Ecto neural progenitor cell (in vitro differentiated cells): ENCODE measurements at places on chromosomes 4 and X.
A peak's percentile ranks its signal among the peaks of the same experiment; 100 is the strongest.

DNA sequence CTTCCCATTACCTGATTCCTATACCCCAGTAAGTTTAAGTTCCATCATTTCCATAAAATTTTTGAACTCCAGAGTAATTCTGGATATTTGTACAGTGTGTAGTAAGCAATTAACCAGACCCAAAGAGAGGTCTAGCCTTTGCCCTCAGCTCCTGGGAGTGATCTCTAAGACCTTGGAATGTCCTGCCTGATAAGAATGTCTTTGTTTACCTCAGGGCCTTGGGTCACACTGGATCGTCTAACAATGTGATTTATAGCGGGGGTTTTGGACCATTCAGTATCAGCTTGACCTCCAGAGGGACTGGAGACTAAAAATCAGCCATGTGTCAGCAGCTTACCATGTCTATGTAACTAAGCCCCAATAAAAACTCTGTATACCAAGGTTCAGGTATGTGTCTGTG, 330.9 kb upstream of the PPP1R2C start:
- no peak for DNase-seq

DNA sequence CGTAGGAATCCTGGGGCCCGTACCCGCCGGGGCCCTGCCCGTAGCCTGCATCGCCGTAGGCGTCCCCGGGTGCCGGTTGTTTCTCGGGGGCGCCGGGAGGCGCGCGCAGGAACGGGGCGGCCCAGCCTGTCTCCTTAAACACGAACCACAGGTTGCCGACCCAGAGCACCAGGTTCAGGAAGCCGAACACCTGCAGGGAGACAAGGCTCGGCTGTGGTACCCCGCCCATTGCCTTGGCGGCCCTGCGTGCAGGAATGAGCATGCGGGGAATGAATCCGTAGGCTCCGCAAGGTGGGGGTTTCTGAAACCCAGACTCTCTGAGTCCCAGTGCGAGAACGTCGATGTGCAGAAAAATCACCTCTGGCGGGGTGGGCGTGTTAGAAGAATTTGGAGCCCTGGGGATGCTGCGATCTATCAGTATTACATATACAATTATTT, 5.4 kb upstream of the PRICKLE3 start:
- DNase-seq, result no peak

DNA sequence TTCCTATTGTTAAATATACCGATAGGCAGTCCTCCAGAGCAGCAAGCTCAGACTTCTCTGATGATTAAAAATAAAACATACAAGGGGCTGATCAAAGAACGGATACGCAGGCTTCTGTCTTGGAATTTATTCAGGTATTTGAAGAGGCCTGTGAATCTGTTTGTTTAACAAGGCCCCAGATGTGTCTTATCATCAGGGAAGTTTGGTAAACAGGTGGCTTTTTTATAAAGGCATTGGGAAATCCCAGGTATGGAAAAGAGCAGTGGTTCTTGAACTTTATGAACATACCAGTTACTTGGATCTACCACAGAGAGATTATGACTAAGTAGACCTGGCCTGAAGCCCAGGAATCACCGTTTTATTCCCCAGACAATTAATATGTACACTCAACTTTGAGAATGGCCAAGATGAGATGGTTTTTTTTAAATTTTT, 47.9 kb downstream of the SOWAHB start:
- DNase-seq, result no peak

DNA sequence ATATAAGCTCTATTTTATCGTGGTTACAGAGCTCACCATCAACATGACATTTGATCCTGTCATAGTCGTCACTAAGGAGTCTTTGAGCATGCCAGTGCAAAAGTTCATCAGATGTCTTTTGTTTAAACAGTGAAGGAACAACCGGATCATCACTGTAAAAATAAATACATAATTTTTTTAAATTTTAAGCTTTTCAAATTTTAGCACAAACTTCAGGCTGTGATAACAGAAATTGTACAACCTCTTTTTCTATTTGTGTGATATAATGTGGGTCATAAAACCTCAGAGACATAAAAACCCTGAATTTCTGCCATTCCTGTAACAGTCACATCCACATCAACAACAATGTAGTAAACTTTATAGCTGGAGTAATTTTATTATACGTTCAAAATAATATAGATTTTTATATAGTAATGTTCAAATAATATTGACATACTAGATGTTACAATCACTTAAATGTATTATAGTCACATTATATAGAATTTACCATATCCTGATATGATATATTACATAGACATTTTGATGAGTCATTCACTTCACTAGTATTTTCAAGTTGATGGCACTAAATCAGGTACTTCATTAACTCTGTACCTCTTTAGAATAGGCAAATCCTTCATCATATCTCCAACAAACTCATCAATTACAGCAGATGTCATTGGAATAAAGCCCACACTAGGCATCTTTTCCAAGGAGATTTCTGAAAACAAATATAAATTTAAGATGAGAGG, 47.7 kb downstream of the DDX60L start:
- no peak for DNase-seq

DNA sequence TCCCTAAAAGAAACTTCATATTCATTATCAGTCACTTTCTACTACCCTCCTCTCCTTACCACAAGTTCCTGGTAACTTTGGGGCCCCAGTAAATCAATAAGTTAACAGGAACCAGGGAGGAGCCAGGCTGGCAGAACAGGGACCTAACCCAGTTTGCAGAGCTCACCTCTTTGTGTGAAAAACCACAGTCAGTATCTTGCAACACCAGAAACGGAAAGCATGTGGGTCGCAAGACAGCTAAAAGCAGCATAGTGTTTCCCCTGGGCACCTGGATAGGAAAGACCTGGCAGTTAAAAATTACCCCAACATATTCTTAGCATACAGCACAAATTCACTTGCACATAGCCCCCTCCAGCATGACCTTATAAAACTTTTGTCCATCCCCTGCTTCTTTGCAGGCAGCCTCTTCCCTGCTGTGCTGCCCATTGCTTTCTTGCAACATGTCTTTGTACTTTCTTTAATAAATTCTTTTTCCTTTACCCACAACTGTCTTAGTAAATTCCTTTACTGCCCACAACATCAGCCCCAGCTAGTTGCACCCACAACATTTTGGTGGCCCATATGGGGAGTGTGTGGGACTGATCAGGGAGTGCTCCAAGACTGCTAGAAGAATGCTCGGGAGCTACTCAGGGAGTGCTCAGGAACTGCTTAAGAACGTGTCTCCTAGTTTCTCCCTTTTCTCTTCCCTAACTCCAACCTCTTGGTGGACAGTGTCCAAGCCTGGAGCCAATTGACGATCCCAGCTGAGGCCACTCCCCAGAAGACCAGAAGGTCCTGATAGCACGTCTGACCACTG, 83.4 kb downstream of the MSN start:
- DNase-seq, result no peak

DNA sequence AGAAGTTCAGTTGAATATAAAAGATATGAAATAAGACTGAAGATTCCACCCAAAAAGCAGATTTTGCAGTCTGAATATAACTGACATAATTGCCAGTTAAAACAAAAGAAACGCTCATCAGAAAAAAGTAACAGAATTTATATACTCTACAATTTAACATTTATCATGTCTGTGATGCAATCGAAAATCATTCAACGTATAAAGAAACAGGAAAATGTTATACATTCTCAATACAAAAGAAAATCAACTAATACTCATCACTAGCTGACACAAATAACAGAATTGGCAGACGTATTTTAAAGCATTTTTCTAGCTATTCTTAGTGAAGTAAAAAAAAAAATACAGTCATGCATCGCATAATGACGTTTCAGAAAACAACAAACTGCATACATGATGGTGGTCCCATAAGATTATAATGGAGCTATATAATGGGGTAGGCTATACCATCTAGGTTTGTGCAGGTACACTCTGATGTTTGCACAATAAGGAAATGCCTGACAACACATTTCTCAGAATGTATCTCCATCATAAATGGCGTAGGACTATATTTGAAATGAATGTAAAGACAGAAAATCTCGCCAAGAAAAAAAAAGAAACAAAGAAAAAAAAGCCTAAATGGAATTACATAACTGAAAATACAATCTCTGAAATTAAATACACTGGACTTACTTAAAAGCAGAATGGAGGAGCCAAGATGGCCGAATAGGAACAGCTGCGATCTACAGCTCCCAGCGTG, 34.3 kb downstream of the OR13H1 start:
- DNase-seq, result no peak

- no peak for DNase-seq
Observed at GRCh38 chrX:149961572-149961971, 23.3 kb upstream of the EOLA2 start.

DNA sequence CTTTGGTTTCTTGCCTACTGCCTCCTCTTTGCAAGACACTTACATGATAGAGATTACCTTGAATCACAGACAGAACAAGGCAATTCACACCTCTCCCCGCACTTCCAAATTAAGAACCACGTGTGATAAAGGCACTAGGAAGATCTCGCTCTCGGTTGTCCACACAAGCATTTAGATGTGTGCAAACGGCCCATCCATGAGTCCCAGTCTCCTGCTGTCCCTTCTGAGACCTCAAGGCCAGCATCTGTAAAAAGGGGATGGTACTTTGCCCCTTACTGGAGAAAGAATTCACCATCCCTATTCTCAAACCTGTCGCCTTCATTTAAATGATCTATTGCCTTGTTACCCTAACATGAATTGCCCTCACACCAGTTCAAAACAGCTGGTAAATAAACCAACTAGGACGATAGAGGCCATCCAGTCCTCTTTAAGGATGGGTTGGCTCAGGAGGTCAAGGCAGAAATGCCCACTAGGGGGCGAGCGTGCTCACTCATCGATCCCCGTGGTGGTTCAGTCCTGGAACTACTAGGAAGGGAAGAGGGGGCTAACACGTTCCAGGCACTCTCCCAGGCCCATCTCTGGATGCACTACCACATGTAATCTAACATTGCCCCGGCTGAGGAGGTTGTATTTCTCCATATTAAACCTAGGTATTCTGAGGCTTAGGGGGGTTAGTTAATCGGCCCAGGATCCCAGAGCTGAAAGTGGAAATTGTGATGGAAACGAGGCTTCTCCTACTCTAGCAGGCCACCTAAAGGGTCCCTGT, 95.8 kb downstream of the DHX15 start:
- peak; percentile 87 for DNase-seq

GRCh38 chrX:40524423-40524822, 56.3 kb upstream of the ATP6AP2 start:
- no peak for DNase-seq

DNA sequence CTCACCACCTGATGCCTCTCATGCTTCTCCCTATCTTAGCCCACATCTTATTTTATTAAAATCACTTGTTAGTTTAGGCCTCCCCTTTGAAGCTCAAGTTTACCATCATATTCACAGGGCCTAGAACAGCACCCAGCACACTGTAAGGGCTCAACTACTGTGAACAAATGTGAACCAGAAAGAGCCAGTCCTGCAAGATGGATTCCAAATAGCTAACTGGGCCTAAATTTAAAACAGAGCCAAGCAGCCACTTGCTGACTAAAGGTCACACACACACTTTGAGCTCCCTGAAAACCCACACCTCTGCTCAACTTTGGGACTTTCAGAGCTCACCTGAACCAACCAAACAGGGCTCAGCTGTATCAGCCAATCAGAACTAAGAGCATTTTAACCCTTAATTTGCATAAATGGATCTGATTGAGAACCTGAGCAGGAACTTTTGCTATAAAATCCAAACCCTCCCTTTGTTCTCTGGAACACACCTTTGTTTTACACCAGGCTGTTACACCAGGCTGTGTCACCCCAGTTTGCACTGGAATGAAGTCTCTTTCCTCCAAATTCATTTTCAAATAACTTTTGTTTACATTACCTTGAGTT, 62.1 kb upstream of the EXOC1L start:
- DNase-seq, result no peak

DNA sequence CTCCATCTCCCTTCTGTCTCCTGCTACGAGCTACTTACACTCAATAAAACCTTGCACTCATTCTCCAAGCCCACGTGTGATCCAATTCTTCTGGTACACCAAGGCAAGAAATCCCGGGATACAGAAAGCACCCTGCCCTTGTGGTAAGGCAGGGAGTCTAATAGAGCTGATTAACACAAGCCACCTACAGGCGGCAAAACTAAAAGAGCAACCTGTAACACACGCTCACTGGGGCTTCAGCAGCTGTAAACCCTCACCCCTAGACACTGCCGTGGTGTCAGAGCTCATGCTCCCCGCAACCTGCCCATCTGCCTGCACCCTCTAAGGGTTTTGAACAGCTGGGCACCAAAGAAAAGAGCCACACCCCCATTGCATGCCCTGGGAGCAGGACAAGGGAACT, 755.4 kb upstream of the HTR2C start:
- no peak for DNase-seq

DNA sequence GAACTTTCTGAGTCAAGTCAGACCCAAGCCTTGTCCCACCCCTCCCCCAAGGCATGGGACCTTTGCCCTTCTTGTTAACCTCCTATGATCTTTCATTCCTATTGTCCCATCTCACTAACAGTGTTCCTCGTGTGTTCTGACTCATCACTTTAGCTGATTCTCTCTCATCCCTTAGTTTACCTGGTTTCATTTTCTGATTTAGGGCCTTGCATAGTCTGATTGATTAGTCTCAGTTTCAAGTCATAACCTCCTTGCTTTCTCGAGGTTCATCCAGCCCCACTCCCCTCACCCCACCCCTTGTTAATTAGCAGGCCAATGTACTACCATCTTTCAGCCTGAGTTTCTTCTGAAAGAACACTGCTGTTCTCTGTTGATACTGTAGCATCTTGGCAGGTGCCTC, 517.4 kb downstream of the RPA4 start:
- DNase-seq, result no peak

DNA sequence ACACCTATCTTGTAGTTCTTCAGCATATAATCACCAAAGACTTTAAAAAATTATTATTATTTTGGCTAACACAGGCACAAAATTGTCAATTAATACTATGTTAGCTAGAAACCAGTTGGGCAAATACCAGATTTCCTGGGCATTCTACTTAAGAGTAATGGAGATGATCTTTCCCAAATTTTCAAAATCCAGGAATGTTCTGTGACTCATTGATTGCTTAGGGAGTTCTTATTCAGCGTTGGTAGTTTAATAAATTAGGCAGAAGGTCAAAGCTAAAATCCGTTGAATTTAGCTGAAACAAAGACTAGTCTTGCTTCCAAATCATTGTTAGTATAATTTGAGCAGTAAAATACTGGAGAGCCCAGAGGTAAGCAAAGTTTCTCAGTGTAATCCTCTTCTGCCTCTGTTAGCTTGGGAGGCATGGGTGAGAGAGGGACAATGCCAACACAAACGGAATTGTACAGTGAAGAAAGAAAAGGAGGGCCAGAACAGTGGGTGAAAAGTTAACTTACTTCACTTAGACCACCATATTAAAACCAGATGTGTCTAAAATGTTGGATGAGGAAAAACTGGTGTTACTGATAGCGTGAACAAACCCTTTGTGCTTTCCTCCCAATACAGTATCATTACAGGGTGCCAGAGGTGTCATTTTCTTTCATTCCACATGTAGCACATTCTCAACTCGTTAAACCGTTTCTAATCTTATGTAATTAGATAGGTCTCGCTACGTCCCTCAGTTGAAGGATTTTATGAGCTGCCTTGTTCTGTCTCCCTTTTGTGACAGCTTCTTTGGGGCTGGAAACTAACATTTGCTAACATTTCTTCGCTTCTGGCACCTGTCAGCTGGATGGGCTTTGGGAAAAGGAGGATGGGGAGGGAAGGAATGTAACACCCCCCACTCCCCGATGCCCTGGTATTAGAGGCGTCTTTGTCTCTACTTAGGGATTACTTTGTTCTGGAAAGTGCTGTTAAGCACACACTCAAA, 87.4 kb upstream of the CITED1 start:
- DNase-seq, result no peak

GRCh38 chr4:70722199-70722791, 531 bp downstream of the RUFY3 start:
- no peak for DNase-seq

GRCh38 chr4:126405369-126405982, 1090.7 kb downstream of the FAT4 start:
- DNase-seq, result no peak
